ENCODE measurements at places on chromosomes 7 and 10.

GRCh38 chr10:95447685-95448084 lies 113.5 kb downstream of the SORBS1 start:
- DNase-seq = no peak

GRCh38 chr10:30719832-30720231 lies 90.3 kb upstream of the LYZL2 start:
- no peak for DNase-seq

- DNase-seq = peak; percentile 90
These were observed 21.7 kb downstream of the HIBADH start for GRCh38 chr7:27640884-27641574.

- no peak for DNase-seq
These were observed 30.8 kb upstream of the PSAP start for GRCh38 chr10:71881647-71882355.

DNA sequence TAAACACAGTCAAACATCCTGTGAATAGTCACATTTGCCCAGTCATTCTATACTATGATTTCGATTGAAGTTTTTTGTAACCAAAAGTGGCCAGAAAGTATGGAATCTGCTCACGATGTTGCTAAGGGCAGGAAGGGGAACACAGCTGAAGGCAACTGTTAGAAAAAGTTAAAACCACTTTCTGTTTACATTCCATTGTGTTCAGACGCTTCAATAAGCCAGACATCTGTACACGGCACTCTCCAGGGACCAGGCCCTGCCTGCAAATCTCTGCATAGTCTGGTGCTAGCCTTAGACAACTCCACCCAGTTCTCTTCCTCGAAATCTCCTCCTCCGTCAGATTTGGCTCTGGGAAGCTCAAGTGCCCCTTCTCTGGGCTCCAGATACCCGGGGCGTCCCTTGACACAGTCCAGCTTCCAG lies 17.1 kb upstream of the TMEM120A start:
- peak; percentile 84 for DNase-seq

DNA sequence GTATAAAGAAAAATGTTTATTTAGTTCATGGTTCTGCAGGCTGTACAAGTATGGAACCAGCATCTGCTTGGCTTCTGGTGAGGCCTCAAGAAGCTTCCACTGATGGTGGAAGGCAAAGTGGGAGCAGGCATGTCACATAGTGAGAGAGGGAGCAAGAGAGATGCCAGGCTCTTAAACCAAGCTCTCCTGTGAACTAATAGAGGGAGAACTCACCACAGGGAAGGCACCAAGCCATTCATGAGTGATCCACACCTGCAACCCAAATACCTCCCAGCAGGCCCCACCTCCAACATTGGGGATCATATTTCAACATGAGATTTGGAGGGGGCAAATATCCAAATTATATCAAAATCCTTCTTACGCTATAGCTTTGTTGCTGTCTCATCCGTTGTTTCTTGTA lies 113.1 kb downstream of the CPED1 start:
- no peak for DNase-seq

- no peak for DNase-seq
These were observed 230.5 kb upstream of the ZNF32 start for GRCh38 chr10:43879162-43879561.

GRCh38 chr7:2478399-2478785 lies 2.2 kb upstream of the GRIFIN start:
- peak; percentile 31 for DNase-seq

GRCh38 chr7:123941391-123942180 lies 16.5 kb downstream of the SPAM1 start:
- no peak for DNase-seq

- no peak for DNase-seq
These were observed 97.0 kb downstream of the CTBP2 start for GRCh38 chr10:125063256-125063925.

- DNase-seq = no peak
These were observed 183.9 kb downstream of the AVL9 start for GRCh38 chr7:32679192-32679591.

- no peak for DNase-seq
These were observed 113.0 kb upstream of the ANLN start for GRCh38 chr7:36276428-36277248.

DNA sequence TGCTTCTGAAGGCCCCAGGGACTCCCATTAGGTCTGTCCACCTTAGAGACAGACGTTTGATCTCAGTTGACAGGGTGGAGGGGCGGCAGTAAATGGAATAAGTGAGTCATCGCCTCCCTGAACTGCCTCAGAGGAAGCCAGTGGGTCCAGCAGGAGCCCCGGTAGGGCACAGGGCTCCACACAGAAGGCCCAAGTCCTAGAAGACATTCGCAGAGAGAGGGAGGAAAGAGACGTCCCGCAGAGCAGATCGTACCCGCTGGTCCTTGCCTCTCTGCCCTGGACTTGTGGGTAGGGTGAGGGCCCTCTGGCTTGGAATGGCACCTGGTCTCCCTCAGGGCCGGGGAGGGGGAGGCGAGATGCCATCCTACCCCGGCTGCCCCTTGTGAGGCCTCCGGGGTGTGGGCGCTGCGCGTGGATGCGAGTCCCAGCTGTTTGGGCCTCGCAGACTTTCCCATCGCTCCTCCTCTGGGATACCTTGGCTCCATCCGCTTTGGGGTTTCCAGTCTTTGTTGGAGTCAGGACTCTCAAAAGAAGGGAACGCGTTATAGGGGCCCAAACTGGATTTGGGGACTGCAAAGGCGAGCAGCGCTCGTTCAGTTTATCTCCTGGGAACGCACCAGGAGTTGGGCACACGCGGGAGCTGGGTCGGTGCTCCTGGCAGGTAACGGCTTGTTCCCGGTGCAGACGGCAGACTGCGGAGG lies 5.1 kb downstream of the TLX1 start:
- DNase-seq = no peak

DNA sequence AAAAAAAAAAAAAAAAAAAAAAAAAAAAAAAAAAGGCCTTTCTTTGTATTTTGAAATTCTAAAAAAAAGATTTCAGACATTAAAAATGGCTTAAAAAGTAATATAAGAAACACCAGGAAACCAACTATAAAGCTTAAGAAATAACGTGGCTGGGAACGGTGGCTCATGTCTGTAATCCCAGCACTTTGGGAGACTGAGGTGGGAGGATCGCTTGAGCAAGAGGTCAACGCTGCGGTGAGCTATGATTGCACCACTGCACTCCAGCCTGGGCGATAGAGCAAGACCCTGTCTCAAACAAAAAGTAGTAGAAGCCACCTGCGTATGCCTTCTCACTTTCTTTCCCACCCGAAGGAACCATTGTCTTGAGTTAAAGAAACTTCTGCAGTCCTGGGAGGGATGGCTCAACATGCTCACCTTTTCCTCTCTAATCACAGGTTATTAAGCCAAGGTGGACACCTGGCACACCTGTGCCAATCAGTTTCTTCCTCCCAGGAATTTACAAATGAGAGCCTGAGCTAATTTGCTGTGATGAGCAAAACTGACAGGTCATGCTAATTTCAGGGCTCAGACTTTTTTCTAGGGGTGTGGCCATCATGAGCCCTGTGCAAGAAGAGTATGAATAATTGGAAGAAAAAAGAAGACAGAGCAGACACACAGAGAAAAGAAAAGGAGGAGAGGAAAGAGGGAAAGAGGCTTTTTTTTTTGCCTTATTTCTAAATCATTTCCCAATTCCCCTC lies 72.0 kb upstream of the PARD3 start:
- DNase-seq = no peak

DNA sequence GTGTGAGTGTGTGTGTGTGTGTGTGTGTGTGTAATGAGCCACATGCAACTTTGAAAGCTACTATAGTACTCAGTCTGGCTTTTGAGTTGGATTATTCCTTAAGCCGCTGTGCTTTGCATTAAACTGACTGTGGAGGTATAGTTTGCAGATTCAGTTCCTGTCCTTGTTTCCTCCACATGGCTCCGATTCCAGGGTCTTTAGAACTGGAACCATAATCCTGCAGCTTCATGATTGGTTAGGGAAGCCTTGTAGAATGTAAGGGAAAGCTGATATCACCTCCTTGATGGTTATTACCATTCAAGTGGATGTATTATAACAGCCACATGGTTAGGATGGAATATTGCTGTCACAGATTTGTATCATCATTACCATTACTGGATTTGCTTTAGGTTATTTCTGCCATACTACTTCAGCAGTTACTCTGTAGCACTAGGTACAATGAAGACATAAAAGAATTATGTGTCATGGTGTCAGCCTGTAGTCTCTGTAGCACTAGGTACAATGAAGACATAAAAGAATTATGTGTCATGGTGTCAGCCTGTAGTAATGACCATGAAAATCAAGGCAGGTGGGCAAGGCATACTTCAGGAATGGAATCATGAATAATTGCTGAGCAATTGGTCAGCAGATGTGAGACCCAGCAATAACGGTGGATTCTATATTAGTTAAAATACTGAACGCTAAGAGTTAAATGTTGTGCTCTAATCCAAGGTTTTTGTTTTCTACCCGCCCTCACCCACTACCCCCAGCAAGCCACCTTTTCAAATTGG lies 275.1 kb upstream of the FZD1 start:
- DNase-seq = no peak

GRCh38 chr7:391411-391951 lies 101.5 kb downstream of the FOXL3 start:
- DNase-seq = no peak

DNA sequence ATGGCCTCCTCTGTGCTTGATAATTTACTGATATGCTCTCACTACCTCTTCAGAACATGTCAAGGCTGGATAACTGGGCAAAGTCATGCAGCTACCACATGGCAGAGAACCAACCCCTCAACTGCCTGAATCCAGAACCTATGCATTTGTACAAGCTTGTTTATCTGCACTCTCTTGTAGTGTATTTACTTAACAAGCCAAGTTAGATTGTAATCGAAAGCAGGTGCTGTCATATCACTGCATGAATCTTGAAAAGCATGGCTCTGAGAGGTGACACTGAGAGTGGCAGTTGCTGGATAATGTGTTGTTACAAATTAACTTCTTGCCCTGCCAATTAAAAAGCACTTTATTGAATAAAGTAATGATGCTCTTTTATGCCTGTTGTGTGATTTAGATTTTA lies 588.6 kb downstream of the NRG3 start:
- no peak for DNase-seq

DNA sequence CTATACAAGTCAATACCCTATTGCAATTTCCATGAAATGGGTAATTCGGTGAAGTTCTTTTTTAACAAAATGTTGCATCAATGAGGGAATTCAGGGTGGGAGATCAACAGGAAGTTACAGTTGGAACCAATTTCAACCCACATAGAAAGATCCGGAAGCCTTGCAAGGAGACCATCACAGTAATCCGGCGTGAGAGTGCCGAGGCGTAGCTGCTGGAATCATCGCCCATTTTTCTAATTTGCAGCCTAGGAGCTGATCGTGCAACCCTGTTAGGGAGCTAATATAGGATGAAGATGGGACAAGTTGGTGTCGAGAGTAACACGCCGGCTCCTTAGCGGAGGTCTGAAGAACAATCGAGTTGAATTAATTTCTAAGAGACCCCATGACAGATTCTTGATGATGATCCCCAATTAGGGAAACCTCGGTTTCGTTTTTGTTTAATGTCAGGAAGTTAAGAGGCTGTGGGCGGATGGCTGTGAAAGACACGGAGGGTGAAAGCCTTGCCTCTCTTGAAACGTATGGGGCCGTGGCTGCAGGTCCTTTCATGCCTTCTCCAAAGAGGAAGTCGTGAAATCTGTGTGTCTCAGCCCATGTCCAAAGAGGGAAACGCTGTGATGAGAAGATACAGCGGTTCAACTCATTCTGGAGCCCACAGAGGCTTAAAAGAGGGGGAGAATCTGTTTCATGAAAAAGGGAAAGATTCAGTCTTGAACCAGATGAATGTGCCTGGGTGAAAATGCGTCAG lies 51.2 kb upstream of the CARD11 start:
- no peak for DNase-seq

- peak; percentile 88 for DNase-seq
These were observed 229.7 kb downstream of the CDK14 start for GRCh38 chr7:90825779-90826178.

- no peak for DNase-seq
These were observed 4.0 kb downstream of the BAMBI start for GRCh38 chr10:28681291-28681763.

DNA sequence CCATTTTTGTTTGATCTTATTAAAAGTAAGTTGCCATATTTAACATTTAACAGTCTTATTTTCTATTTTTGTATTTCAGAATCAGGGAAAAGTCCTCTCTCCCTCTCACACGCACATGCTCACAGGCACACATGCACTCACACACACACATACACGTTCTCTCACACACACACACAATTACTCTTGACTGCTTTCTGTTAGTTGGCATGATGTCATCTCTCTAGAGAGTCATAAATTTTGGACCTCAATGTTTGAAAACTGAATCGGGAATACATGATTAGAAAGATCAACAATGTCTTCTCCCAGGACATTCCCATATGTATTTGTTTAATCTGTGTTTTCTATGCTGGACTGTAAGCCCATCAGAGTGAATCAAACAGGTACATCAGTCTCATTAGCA lies 165.7 kb upstream of the AHR start:
- DNase-seq = peak; percentile 78

- no peak for DNase-seq
These were observed 103.4 kb downstream of the ATXN7L1 start for GRCh38 chr7:105773030-105773460.

GRCh38 chr7:50731703-50732582 lies 50.8 kb downstream of the GRB10 start:
- DNase-seq = no peak

- DNase-seq = no peak
These were observed 125.9 kb downstream of the JAZF1 start for GRCh38 chr7:28054531-28055160.

DNA sequence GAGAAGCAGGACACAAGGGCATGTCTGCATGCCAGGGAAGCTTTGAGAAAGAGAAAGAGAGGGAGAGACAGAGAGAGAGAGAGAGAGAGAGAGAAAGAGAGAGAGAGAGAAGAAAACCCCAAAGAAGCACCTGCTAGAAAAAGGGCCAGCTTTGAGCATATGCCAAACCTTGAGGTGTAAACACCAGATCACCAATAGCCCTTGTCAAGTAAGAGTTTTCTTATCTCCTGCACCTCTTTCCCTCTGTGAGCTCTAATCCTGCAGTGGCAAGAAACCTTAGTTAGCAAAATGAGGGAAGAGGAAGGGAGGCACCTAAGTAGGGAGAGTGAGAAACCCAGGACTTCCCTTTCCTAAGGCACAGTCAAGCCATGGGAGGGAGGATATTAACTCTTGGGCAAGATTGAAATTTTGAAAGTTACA lies 11.3 kb upstream of the TRDMT1 start:
- DNase-seq = no peak

GRCh38 chr7:77982926-77983550 lies 184.5 kb downstream of the PHTF2 start:
- no peak for DNase-seq
